ENCODE measurements at places on chromosomes 16 and 17.

GRCh38 chr16:66170989-66171388, 195.5 kb upstream of the CDH5 start:
- H3K4me3 ChIP-seq = no peak overlapping the region
- no peak for DNase-seq
- H3K4me1 ChIP-seq = no peaks in the 10 kb centered on the region
- no peak overlapping the region for H3K27ac ChIP-seq

- no peaks in the 10 kb centered on the region for H3K27me3 ChIP-seq
- no peak for DNase-seq
- no peak overlapping the region for H3K27ac ChIP-seq
- no peaks in the 10 kb centered on the region for H3K36me3 ChIP-seq
- no peak overlapping the region for H3K4me3 ChIP-seq
Measured at GRCh38 chr17:68628576-68628957, 27.4 kb upstream of the FAM20A start.

- no peaks in the 10 kb centered on the region for H3K4me1 ChIP-seq
- no peaks in the 10 kb centered on the region for H3K36me3 ChIP-seq
- no peak overlapping the region for H3K27ac ChIP-seq
- no peaks in the 10 kb centered on the region for H3K27me3 ChIP-seq
Measured at GRCh38 chr17:72192800-72193192, 72.0 kb downstream of the SOX9 start.

DNA sequence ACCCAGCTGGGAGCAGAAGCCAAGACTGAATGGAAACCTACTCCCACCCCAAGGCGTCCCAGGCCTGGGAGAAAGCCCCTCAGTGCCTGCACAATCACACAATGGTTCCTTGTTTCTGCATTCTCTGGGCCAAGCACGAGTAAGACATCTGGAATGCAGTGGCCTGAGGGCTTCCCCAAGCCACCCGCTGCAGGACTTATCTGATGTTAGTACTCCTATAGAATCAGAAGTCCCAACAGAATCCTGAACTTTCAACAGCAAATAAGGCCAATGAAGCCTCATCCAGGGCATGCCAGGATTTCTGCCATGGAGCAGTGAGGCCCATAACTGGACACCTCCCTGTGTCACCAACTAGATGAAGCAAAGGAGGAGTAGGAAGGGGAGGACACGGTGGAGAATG, 28.6 kb downstream of the MYO18A start:
- peak overlapping the region; percentile 91 for H3K27ac ChIP-seq
- H3K4me3 ChIP-seq = no peak overlapping the region
- no peaks in the 10 kb centered on the region for H3K27me3 ChIP-seq
- peaks cover 54% of the 10 kb centered on the region for H3K4me1 ChIP-seq
- H3K36me3 ChIP-seq = no peaks in the 10 kb centered on the region

DNA sequence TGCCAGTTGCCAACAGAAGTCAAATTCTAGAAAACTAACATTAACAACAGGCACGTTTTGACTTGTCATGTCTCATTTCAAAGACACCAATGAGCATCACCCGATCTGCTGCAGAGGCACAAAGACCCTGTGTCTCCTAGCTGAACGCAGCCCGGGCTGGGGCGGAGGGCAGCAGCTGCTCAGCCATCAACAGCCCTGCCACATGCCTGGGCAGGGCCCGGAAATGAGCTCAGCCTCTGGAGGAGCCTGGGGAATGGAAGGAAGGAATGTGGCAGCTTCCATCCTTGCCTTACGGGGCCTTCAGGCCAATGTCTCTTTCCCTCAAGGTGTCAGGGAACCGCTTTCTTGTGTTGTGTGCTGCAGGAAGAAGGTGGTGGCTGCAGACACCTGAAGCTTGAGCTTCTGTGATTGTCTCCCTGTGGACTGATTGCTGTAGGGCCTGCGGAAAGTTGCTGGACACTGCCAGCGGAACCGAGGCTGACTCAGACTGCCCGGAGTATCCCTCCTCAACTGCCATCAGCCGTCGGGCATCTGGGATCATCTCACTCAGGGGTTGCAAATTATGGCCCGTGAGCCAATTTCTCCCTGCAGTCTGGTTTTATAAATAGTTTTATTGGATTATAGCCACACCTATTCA, 7.3 kb downstream of the CDH13 start:
- no peak overlapping the region for H3K4me3 ChIP-seq
- H3K27ac ChIP-seq = peak overlapping the region; percentile 100
- H3K27me3 ChIP-seq = no peaks in the 10 kb centered on the region
- DNase-seq = peak; percentile 89
- peaks cover 27% of the 10 kb centered on the region for H3K36me3 ChIP-seq
- H3K4me1 ChIP-seq = peaks cover 80% of the 10 kb centered on the region

DNA sequence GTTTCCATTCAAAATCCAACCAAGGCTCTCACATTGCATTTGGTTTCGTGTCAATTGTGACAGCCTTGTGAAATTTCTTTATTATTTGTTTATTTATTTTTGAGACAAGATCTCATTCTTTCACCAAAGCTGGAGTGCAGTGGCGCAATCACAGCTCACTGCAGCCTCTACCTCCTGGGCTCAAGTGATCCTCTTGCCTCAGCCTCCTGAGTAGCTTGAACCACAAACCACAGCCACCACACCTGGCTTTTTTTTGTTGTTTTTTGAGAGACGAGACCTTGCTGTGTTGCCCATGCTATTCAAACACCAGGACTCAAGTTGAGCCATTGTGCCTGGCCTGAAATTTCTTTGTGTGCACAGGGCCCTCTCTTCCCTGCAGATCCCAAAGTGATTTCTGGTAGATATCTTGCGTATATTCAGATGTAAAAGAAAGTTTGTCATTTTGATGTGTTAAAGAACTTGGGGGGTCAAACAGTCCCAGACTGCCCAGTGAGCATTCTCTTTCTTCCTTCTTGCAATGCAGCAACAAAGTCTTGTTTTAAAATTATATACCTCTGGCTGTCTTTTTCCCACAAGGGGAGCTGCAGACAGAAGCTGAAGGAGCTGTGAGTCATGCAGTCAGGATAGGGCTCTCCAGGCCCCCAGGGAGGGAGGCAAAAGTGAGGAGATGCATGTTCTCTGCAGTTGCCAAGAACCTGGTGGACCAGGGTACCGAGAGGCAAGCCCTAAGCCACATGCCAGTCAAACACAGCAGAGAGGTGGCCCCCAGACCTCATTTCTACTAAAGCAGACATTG, 15.5 kb upstream of the USP22 start:
- no peak for DNase-seq
- no peak overlapping the region for H3K27ac ChIP-seq
- no peak overlapping the region for H3K4me3 ChIP-seq
- no peaks in the 10 kb centered on the region for H3K4me1 ChIP-seq

- peaks cover 10% of the 10 kb centered on the region for H3K36me3 ChIP-seq
- peak overlapping the region; percentile 57 for H3K27ac ChIP-seq
- peak overlapping the region; percentile 85 for H3K4me3 ChIP-seq
- no peak for DNase-seq
Measured at GRCh38 chr16:67661101-67661761, 471 bp downstream of the PARD6A start.

GRCh38 chr16:67100569-67101310, 9.0 kb upstream of the PHAF1 start:
- no peak for DNase-seq
- H3K27ac ChIP-seq = no peak overlapping the region
- H3K27me3 ChIP-seq = no peaks in the 10 kb centered on the region
- peaks cover 4% of the 10 kb centered on the region for H3K4me1 ChIP-seq
- no peak overlapping the region for H3K4me3 ChIP-seq
